ENCODE measurements at places on chromosomes 11 and 22.

GRCh38 chr11:12053606-12054361 lies 45.4 kb upstream of the DKK3 start:
- DNase-seq, result no peak

DNA sequence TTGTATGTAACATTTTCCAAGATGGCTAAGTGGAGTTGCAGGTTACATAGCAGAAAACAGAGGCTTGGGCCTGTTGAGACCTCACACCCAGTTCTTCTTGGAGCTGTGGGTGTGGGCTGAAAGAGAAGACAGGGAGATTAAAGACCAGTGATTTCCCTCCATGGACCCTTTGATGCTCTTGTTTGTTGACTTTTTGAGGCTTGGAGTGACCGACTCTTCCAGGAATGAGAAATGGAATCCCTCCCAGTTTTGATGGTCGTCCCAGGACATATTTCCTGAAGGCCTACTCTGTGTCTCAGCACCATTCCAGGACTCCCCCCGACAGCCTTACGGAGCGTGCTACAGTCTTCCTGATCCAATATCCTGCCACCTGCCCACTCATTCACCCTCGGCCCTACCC lies 96.9 kb downstream of the PTPRJ start:
- no peak for DNase-seq

GRCh38 chr11:109229682-109230081 lies 192.3 kb upstream of the C11orf87 start:
- no peak for DNase-seq

DNA sequence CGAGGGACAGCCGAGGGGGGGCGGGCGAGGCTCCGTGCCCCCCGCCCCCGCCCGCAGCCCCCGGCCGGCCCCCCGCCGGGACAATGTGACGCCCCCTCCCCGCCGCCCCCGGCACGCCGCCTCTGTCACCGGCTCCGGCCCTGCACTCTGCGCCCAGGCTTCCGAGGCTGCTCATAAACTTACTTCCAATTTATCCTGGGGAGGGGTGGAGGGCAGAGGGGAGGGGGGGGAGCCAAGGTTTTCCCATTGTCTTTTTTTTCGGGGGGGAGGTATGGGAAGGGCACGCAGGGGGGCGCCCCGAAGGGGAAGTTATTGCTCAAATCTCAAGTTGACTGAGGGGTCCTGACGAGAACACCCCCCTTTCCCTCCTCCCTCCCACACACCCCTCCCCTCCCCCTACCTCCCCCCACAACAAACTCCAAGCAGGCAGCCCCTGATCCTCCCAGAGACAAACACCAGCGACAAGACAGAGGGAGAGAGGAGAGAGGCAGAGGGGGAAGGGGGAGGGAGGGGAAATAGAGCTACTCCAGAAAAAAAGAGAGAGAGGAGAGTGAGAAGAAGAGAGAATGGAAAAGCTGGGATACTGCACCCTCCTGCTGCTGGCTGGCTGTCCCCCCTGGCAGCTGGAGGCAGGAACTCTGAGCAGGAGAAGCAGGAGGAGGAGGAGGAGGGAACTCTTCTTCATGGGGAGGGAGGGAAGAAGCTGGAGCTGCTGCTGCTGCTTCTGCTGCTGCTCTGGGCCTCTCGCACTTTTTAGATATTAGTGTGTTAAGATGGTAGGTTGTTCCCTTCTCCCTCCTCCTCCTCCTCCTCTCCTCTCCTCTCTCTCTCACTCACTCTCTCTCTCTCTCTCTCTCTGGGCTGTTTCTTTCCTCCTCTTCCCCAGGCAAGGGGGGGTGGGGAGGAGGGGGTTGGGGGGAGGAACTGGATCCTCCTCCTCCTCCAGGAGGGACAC lies 631 bp downstream of the PHF21A start:
- no peak for DNase-seq

DNA sequence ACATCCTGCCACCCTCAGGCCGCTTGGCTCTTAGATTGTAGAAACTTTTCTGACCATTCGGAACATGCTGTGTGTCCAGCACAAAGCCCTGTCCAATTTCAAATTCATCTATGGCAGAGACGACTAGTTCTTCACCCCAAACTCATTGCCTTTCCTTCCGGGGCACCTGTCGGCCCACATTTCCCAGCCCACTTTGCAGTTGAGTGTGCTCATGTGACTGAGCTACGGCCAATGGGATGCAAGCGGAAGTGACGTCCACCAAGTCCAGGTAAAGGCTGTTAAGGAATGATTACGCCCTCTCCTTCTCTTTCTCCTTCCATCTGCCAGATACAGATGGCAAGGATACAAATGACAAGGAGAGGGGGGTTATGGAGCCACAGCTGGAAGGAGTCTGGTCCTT lies 32.5 kb downstream of the SYT13 start:
- no peak for DNase-seq

GRCh38 chr22:46650078-46650810 lies 30.1 kb downstream of the GRAMD4 start:
- no peak for DNase-seq

GRCh38 chr11:63839508-63840355 lies 822 bp downstream of the MARK2 start:
- DNase-seq, result no peak

- DNase-seq, result no peak
These were observed 204 bp downstream of the FADS2 start for GRCh38 chr11:61828379-61828628.

DNA sequence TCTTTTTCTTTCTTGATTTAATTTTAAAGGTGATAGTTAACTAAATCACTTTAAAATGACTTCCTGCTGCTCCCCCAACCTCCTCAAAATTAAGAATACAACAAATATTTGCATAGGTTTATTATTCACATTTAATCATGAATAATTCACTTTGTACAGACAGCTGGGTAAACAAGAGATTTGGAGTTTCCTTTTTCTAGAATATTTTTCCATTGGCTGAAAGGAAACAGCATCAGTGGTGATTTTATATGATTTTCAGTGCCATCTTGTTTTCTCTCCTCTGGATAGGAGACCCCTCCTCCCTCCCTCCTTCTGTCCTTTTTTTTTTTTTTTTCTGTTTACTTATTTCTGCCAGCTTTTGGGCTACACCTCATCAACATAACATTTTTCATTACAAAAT lies 60.5 kb downstream of the LIF start:
- no peak for DNase-seq

DNA sequence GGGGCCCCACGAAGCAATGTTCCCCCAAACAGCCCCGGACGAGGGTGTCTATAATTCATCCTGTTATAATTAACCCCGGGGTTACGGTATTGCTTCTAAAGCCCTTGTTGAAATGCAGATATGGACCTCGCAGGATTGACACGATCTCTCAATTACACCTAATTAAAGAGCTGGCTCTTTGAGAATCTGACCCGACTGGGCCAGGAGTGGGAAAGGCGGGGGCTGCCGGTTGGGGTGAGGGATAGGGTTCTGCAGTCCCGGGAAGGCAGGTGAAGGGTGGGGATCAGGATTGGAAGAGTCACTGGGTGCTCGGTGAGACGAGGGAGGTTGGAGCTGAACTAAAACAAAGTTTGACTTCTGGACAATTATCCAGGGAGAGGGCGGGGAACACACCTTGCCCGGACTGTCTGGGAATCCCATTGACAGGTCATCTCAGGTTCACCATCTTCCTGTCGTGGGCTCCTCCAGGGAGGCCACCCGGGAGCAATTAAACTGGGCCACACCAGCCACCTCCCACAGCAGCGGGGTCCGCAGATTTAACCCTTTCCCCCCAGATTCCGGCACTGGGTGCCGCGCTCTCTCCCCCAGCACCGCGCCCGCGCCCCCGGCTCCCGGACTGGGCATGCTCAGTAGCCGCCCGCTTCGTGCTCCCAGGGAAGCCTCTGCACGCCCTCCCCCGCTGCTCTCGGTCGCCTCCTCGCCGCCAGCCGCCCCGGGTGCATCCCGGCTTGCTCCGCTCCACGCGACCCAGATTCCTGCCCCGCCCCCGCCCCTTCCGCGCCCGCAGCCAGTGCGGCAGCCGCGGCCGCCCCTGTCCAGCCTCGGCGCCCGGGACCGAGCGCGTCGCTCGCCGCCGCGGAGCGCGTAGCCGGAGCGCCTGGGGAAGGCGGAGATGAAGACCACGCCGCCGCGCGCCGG lies at the start of gene ELMOD1:
TSS of gene ELMOD1 (plus strand) at position 688 of the 918 bp plus-strand sequence. CDS start 27,043 bp downstream, outside the sequence.
- DNase-seq, result no peak

DNA sequence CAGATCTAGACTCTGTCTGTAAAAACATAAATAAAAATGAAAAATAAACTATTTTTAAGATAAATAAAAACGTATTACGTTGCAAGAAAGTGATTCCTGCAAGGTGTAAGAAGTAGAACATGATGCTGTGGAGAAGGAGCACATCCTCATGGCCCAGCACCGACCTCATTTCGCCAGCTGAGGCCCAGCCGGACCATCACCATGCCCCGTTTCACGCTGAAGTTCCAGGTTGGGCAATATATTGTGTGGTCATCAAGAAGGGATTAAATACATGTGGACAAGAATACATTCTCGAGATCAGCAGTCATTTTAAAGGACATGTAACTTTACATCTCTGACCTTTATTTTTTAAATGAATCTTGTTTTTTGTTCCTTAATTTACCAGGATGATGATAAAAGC lies 20.7 kb upstream of the CTTN start:
- no peak for DNase-seq

- no peak for DNase-seq
These were observed 97.9 kb upstream of the SYT13 start for GRCh38 chr11:45384016-45384415.

DNA sequence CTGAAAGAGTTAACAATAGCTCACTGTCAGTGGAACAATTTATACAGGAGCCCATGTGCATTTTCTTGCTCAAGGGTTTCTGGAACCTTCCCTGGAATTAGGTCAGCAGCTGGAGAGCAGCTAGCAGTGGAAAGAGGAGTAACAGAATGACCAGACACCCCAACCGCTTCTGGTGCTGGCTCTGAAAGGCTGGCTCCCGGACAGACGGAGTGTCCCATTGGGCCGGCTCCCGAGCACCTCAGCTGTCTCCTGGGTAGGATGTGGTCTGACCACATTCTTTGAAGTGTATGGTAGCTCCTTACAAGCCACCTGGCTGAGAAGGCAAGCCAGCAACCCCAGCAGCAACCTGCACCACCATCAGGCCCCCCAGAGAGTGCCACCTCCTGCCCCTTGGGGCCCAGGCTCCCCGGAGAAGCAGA lies 44.7 kb downstream of the ABTB2 start:
- no peak for DNase-seq

DNA sequence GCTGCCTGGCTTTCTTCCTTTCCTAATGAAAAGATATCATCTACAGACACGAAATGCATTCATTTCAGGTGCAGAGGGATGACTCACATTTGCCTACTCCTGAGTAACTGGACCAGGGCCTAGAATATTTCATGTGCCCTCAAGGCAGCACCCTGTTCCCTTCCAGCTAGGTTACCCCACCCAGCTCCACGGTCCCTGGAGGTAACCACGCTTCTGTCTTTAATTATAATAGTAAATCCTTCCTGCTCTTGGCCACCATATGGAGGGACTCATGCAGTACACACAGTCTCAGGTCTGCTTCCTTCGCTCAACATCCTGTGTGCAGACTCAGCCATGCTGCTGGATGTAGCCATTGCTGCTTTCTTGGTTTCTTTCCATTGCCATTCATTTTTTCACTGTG lies 22.3 kb downstream of the DHCR7 start:
- DNase-seq, result no peak

DNA sequence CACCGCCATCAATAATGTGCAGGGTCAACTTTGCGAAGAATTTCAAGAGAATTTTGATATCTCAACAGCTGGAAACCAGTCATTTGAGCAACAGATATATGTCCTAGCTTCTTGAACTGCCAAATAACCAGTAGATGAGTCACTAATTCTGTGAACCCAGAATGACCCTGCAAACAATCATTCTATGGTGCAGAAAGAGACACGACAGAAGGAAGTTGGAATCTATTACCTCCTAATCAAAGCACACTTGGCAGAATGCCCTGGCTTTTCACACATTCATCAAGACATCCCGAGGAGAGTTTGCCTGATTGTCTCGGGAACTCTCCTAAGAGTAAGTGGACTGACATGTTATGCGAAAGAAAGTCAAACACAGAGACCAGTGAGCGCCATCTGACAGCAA lies 621.1 kb downstream of the OPCML start:
- no peak for DNase-seq

GRCh38 chr11:1129611-1130160 lies 28.1 kb upstream of the MUC5AC start:
- no peak for DNase-seq

DNA sequence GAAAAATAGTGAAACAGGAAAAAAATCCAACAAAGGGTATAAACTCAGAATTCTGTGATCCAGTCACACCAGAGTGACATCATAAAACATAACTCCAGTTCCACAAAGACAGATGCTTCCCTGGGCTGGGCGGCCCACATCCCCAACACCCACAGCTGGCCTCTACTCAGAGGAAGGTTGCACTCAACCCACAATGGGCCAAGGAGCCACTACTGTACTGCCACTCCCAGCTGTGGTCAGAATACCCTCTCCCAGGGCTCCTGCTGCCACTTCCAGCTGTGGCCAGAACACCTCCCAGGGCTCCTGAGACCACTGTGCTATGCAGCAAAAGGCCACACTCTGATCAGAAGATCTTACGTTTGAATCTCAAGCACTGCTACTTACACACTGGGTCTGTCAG lies 18.3 kb downstream of the SMCO4 start:
- no peak for DNase-seq

GRCh38 chr11:16769386-16769785 lies 30.9 kb downstream of the C11orf58 start:
- DNase-seq, result no peak

GRCh38 chr11:66275396-66275795 lies 2.6 kb upstream of the CNIH2 start:
- DNase-seq, result no peak

DNA sequence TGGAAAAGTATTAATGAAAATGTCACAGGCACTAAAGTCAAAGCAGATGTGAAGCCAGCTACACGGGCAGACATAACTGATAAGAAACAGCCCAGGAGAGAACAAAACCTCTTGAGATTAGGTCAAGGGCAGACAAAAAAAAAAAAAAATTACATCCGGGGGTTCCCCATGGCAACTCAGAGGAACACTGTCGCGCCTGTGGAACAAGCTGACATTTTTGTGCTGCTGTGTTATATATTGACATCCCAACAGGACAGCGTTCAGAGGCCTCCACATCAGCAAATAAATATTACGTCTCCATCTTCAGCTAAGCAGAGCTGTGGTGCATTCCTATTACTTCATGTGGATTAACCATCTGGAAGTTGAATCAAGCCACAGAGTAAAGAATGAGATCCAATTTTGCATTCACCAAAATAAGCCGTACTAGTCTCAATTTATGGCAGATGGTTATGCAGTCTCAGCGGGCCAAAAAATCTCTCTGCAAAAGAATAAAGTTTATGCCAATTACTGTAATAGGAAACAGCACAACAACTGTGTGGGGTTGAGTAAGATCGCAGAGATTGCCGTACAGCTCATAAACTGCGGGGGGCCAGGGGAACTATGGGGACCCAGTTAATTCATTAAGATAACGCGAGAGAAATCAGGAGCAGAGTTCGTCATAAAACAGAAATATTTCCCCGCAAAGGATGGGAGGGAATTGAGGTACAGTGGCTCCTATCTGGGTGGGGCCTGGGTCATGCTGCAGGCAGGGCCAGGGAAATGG lies 41.3 kb upstream of the MN1 start:
- DNase-seq, result no peak
